Activated T-cell treated with anti-CD3 and anti-CD28 coated beads, Interleukin-2, amount 50 U/mL, for 72 hours (primary cell): ENCODE measurements at places on chromosomes 7 and 10. TPM values are rescaled to one million over a fixed set of nuclear protein-coding genes. Genes with fewer than 3 reads are reported as not detected.

GRCh38 chr7:2941216-2941859 lies 97.2 kb upstream of the GNA12 start:
- no peak for DNase-seq

GRCh38 chr7:134420424-134421125 lies 38.3 kb downstream of the AKR1B1 start:
- no peak for DNase-seq

- DNase-seq = peak; percentile 53
Measured at GRCh38 chr10:103748020-103748419, 107.4 kb downstream of the SH3PXD2A start.

Gene TACC2
- not detected for total RNA-seq

DNA sequence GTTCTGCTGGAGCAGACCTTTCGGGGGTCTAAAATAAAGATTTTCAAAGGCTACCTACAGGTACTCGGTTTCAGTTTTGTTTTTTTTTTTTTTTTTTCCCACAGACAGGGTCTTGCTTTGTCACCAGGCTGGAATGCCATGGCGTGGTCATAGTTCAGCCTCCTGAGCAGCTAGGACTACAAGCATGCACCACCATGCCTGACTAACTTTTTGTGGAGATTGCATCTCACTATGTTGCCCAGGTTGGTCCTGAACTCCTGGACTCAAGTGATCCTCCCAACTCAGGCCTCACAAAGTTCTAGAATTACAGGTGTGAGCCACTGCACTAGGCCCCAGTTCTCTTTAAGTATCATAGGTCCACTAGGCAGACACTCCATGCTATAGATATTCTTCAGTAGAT lies 34.5 kb downstream of the BAMBI start:
- DNase-seq = no peak

Gene ZWINT
- 85.4 TPM for total RNA-seq

Gene IFIT1B
- not detected for total RNA-seq

- DNase-seq = no peak
Measured at GRCh38 chr10:6135039-6135438, 46.2 kb downstream of the RBM17 start.

Gene HYAL4
- 1.8 TPM for total RNA-seq

Gene PILRA
- total RNA-seq = 3.4 TPM

GRCh38 chr10:85532773-85533172 lies 833.8 kb downstream of the GRID1 start:
- no peak for DNase-seq

Gene ANXA8
- not detected for total RNA-seq

Gene ADRA2A
- total RNA-seq = not detected

Gene AKR1C1
- total RNA-seq = 0.60 TPM

Gene ZNF467
- total RNA-seq = 0.37 TPM

GRCh38 chr7:21108182-21108581 lies 319.7 kb upstream of the SP4 start:
- DNase-seq = no peak

Gene TMEM273
- 88.0 TPM for total RNA-seq

Gene AZGP1
- not detected for total RNA-seq

Gene ARHGEF35
- total RNA-seq = 3.8 TPM

- DNase-seq = no peak
Measured at GRCh38 chr7:25375805-25376600, 147.7 kb upstream of the NPVF start.

GRCh38 chr10:12351447-12351846 lies 2.1 kb downstream of the CAMK1D start:
- peak; percentile 20 for DNase-seq

GRCh38 chr10:70343712-70344111 lies 38.7 kb downstream of the LRRC20 start:
- DNase-seq = no peak

DNA sequence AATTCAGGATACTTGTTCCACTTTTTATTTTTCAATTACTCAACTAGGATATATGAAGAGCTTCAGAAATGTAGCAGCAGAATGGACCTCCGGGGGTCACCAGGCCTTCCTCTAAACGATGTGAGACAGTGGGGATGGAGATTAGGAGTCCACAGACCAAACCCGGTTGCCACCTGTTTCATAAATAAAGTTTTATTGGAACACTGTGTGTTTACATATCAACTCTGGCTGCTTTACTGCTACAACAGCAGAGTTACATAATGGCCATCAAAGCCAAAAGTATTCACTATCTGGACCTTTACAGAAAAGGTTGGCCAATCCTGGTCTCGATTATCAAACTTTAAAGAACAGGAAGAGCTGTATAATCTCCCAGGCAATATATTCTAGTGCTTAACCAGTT lies 30.8 kb downstream of the RAPGEF5 start:
- DNase-seq = no peak

DNA sequence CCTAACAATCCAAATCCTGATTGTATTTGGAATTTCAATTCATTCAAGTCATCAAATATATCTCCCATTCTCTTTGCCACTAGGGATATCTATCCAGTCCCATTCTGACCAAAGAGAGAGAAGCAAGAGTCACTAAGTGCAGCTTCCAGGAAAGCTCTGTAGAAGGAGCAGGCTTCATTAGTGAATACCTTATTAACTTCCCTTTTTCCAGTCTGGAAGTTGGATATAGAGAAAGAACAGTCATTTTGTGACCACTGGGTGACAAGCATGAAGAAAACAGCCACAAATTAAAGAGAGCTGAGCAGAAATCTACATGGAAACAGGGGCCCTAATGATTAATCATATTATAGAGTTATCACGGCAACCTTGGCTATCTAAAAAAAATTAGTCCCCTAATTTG lies 190.7 kb upstream of the ADO start:
- no peak for DNase-seq

Gene MYL10
- total RNA-seq = not detected

Gene SPDYE1
- not detected for total RNA-seq

Gene GNAT3
- not detected for total RNA-seq

Gene SCART1
- total RNA-seq = 3.9 TPM

DNA sequence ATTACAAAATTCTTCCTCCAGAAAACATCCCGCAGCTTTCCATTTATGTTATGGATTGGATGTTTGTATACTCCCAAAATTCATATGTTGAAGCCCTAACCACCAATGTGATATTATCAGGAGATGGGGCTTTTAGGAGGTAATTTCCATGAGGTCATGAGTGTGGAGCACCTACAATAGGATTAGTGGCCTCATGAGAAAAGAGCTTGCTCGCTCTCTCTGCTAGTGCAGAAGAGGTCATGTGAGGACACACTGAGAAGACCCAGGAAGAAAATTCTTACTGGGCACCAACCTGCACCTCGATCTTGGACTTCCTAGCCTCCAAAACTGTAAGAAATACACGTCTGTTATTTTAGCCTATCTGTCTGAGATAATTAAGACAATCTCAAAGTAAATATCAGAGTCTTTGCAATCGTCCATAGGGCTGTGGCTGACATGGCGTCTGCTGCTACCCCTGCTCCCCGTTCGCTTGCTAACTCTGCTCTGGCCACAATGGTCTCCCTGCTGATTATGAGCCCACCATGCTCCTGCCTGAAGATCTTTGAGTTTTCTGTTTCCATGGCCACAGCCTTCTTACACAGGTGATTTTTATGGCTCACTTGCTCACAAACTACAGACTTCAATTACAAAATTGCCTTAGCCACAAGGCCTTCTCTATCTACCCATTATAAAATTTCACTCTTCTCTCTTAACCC lies 333.3 kb downstream of the CACNA2D1 start:
- no peak for DNase-seq

Gene SUN3
- total RNA-seq = not detected

DNA sequence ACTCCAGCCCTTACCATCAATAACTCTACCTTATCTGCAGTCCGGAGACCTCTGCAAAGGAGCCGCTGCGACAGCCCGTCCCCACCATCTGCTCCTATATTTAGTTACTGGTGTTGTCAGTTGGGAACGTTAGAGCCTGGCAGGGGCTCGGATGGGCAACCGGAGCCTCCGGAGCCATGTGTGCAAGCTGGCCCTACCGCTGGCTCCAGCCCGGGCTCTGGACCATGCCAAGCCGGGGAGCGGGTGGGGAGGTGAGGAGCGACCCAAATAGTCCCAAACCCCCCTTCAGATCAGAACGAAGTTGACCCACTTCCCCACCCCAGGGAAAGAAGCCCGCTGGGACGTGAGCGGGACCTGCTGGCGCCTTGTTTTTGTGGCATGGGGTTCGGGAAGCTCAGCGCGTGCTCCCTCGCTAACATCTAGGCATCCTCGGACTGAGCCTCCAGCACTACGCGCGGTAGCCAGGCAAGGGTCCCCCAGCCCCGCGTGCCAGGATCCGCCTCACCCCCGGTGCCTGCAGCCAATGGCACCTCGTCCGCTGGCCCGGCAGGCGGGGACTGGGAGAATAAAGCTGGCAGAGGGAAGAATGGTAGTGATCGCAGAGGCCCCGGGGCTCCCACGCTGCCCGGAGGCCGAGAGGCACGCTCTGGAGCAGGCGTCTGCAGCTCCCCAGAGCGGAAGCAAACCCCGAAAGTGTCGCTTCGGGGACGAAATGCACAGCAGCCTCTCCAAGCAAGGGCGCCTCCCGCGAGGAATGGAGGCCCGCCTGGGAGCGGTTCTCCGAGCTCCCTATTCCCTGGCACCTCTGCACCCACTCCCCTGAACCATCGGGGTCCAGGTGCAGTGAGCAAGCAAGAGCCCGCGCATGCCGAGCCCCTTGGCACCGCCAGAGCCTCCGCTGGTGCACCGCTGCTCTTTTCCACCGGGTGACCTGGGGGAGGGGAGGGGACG lies 679 bp downstream of the LRRC20 start:
- peak; percentile 49 for DNase-seq

DNA sequence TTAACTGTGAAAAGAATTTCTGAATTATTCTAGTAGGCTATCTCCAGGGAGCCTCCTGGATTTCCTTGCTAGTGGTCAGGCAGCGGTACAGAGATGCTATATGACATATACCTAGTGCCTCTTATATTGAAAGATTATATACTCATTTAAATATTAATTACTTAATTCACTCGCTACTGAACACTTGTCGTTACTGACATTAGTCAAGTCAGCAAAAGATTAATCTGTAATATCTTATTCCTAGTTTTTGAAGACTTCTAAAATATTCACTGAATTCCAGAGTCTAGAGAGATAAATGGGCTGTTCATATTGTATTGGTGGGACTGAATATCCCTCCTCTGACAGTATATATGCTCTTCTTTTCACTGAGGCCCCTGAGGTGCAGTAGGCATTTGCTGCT lies 2.9 kb downstream of the SEMA3E start:
- no peak for DNase-seq

Gene SLC35G1
- total RNA-seq = 4.8 TPM

DNA sequence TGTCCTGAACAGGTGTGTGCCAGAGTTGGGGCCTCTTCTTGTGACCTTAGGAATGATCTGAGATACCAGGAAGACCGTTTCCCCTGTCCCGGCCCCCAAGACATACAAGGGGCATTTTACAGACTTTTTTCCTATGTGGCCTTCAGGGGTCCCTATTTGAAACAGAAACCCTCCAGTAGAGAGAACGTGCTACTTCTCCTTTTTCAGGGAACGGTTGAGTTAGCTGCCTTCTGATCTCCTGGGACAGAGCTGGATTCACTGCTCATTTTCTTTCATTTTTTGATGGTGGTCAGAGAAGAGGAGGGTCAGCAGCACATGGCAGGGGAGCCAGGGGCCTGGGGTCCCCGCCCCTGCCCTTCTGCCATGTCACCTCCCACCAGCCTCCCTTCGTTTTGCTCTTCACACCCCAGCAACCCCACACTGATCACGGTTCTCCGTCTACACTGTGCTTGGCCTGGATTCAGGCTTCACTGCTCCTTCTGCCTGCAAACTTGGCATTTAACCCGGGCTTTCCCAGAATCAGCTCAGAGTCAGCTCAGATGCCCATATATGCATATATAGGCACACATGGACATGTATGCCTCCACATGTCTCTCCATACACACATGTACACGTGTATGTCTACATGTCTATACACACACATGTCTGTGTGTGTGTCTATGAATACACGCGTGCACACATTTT lies 138.1 kb upstream of the BTBD16 start:
- no peak for DNase-seq

Gene ANKRD30A
- not detected for total RNA-seq
